Stimulated activated CD4-positive, alpha-beta T cell treated with anti-CD3 and anti-CD28 coated beads, Interleukin-1b, Interleukin-23, amount 100 ng/mL, for 24 hours (primary cell): ENCODE measurements at places on chromosomes 3 and 15.

GRCh38 chr3:105255350-105255749, 111.4 kb upstream of the ALCAM start:
- no peak for DNase-seq

DNA sequence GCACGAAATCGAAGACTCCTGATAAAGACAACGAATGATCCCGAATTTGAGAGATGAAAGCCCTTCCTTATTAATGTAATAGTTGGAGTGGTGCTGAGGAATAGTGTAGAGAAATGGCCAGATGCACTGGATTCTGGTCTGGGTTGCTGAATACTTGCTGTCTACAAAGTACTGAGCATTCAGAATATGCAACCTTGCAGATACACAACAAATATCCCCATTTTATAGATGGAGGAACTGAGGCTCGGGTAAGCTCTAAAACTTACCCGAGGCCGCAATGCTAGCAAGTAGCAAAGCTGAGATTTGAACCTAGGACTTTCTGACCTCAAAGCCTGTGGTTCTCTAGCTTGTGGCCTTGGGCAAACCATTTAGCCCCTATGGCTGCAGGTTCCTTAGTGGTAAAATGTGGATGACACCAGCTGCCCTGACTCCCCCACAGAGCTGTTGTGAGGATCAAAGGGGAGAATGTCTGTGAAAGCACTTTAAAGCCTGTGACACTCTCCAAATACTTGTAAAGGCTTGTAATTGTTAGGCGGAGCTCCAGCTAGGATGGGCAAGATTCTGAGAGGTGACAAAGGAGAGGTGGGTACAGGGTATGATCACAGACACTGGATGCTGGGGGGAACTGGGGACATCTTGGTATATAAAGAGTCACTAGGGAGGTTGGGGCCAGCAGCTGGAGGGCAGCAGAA, 39.8 kb downstream of the FOXB1 start:
- no peak for DNase-seq

GRCh38 chr15:75531041-75531450, 48.1 kb downstream of the PTPN9 start:
- no peak for DNase-seq

GRCh38 chr3:150978566-150979148, 6.1 kb upstream of the CLRN1 start:
- no peak for DNase-seq

- no peak for DNase-seq
These were observed 47.0 kb downstream of the PTPN23 start for GRCh38 chr3:47427866-47428265.

DNA sequence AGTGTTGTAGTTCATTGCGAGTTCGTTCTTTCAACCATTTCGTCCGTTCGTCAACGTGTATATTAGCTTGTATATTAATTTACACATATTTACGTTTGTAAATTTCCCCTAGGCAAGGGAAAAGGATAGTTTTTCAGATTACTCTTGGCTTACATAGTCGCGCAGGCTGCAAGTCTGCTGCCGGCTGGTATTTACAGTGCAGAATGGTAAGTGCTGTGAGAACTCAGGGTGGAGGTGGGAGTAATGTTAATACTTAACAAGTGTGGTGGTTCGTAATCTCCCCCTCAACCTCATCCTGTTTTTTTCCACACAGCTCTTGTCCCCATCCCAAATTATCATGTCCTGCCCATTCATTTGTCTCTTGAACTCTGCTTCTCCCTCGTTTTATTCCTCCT, 766 bp downstream of the FAM98B start:
- DNase-seq, result no peak

DNA sequence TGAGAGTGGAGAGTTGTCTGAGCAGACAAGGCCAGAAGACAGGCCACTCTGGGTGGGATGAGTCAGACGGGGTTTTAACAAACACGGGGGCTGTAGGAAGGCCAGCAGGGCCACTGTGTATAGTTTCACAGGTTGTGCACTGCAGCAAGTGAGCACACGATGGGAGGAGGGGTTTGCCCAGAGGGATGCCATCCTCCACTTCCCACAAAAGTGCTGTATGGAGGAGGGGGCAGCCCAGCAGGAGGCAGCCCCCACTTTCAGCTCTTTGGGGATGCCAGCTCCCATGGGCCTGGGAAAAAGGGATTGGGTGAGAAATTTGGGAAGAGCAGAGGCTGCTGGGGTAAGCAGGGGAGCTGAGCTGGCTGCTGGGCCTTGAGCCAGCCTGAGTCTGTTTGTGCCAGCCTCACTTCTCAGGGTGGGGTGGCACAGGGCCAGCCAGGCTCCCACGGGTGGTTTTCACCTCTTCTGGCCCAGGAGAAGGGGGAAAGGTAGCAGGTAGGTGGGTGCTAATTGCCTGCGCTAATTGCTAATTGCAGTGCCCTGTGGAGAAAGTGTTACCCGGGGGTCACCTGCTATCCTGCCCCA, 6.7 kb downstream of the ZBTB47 start:
- no peak for DNase-seq

GRCh38 chr3:99172736-99173657, 271.5 kb upstream of the DCBLD2 start:
- no peak for DNase-seq

DNA sequence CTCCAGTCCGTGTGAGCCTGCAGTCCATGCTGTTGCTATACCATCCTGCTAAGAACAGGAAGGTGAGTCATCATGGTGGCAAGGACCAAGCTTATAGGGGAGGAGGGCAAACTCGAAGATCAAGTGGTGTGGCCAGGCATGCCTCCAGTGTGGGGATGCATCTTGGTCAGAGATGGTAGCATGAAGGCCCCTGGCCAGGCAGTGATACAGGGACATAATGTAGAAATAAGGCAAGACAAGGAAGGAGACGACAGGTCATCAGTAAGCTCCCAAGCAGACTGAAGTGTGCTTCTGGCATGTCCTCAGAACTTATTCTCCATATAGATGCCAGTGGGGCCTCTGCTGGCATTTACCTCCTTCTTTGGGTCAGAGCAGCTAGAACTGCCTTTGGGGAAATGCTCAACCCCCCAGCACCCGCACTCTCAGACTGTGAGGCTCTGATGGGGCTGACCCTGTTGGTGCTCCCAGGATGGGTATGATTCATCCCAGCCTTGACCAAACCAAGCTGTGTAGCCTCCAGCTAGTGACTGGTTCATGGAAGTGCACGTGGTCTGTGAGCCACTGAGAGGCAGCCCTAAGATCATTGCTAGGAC, 52.5 kb upstream of the ATP2B2 start:
- no peak for DNase-seq

- DNase-seq, result no peak
These were observed 15.0 kb downstream of the IL17RD start for GRCh38 chr3:57150113-57150581.

DNA sequence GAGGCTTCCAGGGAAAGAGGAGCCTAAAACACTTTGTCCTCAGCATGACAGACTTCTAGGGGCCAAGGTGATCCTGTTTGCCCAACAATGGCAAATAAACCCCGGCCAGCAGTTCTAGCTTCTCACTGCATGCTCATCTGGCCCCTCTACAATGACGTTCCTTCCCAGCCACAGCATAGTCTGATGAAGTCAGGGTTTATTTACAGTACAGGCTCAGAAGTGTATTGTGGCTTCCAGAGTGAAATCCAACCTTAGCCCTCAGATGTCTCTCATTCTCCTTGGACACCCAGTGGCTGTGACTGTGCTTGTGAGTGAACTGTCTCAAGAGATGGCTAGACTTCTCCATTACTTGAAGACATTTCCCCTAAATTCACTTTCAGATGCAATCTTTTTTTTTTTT, 40.8 kb downstream of the BFSP2 start:
- no peak for DNase-seq

GRCh38 chr3:32577174-32577573, 6.5 kb upstream of the DYNC1LI1 start:
- no peak for DNase-seq

- DNase-seq, result no peak
These were observed 64.6 kb downstream of the CPN2 start for GRCh38 chr3:194286375-194287146.

- DNase-seq, result no peak
These were observed 53.9 kb upstream of the TEX55 start for GRCh38 chr3:119091936-119092677.

GRCh38 chr15:83278191-83278590, 6.3 kb downstream of the BNC1 start:
- DNase-seq, result no peak

DNA sequence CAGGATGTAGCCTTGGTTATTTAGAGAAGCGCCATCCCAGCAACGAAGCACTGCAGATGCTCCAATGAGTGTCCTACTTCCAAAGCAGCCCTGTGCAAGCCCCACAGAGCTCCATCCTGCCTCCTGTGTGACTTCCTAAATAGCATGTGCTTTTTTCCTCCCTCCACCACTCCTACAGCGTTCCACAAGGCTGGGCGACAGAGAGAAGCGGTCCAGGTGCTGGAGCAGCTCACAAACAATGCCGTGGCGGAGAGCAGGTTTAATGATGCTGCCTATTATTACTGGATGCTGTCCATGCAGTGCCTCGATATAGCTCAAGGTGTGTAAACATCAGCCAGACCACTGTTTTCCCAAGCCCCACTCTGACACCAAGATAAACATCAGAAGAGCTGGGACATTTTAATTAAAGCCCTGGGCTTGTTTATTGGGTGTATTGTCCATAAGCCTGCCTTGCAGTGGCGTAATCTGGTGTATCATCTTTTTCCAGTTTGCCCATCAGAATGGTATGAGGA, 22.2 kb upstream of the RHO start:
- no peak for DNase-seq

DNA sequence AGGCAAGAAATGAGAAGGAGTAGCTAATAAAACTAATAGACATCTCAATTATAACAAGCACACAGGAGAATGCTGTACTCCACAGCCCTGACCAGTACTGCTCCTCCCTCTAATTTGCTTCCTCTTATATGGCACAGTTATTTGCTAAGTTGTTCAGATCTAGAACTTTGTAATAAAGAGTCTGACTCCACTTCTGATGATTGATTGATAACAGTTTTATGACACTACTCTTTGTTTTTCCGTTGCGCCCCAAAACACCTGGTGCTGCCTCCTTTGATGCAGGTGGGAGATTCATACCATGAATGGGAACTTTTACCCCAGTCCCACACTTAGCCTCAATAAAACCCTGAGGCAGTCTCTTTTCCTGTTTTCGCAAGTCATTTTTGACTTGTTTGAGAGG, 777.7 kb downstream of the GBE1 start:
- no peak for DNase-seq

DNA sequence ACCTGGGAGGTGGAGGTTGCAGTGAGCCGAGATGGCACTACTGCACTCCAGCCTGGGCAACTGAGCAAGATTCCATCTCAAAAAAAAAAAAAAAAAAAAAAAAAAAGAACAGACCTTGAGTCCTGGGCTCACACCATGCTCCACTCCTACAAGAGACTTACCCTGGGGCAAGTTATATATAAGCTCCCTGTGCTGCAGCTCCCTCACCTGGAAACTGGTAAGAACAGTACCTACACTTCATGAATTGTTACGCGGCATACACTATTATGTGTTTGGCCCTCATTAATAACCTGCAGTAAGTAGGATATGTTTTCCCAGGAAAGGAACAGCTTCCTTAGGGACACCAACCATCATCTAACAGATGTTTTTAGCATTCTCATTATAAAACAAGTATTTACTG, 119.6 kb downstream of the FMN1 start:
- no peak for DNase-seq

GRCh38 chr3:148535001-148535400, 162.7 kb upstream of the AGTR1 start:
- DNase-seq, result no peak

DNA sequence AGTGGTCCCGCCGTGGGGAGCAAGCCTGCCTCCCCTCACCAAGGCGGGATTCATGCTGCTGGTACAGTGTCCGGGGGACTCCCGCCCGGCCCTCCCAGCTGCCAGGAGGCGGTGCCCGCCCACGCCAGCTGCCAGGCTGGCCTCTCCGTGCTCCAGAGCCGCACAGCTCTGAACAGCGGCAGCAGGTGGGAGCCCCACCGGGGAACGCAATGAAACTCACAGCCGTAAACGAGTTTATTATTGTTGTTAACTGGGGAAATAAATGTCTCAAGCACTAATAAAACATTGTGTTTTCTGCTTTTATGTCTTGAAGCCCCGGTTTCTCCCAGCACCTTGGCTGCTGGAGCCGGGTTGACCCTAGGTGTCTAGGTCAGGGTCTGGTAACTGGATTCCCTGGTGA, 317.7 kb upstream of the TLE3 start:
- no peak for DNase-seq

- DNase-seq, result no peak
These were observed 201.0 kb upstream of the WNT5A start for GRCh38 chr3:55688154-55688553.

GRCh38 chr3:154040283-154040682, 80.9 kb upstream of the ARHGEF26 start:
- no peak for DNase-seq

DNA sequence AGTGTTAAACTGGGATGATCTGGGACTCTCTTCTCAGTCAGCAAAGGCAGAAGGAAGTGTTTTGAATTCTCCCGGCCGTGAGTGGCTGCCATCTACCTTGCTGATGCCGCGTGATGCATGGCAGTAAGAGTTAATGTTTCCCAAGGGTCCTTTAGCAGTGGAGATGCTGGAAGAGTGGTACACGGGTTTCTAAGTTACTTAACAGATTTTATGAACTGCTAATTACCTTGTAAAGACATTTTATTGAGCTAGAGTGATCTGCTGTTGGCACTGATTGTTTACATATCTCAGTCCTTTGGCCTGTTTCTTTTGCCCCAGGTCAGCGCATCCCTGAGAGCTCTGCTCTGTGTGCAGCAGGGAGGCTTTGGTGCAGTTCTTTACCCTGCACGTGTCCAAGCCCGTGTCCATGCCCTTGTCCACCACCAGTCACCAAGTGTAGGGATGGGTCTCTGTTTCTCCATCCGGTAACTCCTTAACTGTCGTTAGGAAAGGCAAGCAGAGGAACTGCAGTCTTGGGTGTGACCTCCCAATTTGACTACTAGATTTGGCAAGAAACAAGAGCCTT, 172.3 kb downstream of the SLCO3A1 start:
- DNase-seq, result no peak

- DNase-seq, result no peak
These were observed 214.6 kb upstream of the UBE2E2 start for GRCh38 chr3:22988566-22988965.

- DNase-seq, result no peak
These were observed 14.3 kb upstream of the SHQ1 start for GRCh38 chr3:72862314-72863090.

DNA sequence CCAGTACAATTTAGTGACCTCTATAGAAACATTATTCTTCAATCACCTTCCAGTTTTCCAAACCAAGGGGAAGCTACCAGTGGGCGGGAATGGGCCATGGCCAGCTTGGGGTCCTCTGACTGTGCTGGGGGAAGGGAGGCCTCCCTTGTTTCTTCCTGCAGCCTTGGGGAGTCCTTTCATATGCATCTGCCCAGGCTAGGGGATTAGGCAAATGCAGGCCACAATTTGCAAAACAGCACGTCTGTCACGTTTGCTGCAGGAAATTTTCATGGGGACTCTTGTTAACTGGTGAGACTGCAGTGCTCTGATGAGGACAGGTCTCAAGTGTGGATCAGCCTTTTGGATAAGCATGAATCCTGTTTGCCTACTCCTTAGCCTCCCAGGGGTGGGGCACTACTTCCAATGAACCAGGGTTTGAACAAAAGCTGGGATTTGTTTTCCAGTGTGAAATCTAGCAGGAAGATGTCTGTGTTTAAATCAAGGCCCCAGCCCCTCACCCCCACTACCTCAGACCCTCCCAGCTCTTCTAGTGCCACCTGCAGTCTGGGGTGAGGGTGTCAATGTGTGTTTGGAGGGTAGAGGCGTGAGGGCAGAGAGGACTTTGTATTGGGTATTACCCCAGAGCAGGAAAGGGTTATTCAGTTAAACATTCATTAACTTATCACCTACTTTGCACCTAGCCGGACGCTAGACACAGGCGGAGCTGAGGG, 219.9 kb downstream of the OPA1 start:
- no peak for DNase-seq
